ENCODE measurements at places on chromosomes 1 and 21. TPM values are rescaled to one million over a fixed set of nuclear protein-coding genes. Genes with fewer than 3 reads are reported as not detected.

DNA sequence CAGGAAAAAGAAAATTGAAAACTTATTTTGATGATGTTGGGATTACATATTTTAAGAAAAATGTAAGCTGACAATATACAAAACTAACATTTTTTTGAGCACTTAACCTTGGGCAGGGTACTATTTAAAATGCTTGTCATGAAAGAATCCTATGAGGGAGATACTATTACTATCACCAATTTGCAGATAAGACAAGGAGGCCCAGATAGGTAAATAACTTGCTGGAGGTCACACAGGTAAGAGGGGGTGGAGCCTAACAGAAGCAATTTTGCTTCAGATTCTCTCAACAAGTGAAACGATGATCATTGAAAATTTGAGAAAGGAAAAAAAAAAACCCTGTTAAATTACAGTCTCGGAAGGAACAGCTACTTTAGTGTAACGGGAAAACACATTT is 1.2 kb downstream of the GART start:
- no peak for DNase-seq

DNA sequence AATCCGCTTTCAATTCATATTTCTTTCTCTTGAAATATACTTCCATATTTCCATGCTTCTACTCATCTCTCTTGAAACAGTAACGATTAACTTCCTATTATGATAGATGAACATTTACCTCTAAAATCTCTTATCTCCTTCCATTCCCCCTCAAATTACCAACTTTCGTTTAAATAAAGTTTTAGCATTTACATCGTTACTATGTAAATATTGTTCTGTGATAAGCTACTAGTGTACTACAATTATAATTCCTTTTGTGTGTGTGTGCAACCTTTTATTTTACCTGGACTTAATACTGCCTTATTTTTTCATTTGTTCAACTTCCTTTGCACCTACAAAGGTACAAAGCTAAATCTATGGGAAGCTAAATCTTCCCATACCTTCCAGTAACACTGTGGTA is 4.5 kb downstream of the FOXE3 start:
- no peak for DNase-seq

The DDR2 gene
- 0.56 TPM for total RNA-seq

DNA sequence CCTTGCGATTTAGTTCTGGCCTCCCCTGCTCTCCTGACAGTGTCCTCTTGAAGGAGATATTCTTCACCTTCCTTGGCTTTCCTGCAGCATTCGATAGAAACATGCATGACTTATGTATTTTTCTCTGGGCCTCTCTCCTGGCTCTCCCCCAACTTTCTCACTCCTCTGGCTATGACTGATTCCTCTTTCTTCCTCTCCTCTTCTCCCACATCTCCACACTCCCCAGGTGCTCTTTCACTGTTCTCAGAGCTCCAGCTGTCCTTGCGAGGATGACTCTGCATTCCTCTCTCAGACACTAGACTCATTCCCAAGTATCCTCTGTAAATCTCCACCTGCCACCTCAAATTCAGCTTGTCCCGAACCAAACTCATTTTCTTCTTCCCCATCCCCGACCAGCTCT is 18.0 kb downstream of the LRRC42 start:
- peak; percentile 74 for DNase-seq

The RAB25 gene
- 142 TPM for total RNA-seq

The CYP4Z1 gene
- not detected for total RNA-seq

- no peak for DNase-seq
Measured at GRCh38 chr1:209364716-209365115, 218.8 kb upstream of the CAMK1G start.

DNA sequence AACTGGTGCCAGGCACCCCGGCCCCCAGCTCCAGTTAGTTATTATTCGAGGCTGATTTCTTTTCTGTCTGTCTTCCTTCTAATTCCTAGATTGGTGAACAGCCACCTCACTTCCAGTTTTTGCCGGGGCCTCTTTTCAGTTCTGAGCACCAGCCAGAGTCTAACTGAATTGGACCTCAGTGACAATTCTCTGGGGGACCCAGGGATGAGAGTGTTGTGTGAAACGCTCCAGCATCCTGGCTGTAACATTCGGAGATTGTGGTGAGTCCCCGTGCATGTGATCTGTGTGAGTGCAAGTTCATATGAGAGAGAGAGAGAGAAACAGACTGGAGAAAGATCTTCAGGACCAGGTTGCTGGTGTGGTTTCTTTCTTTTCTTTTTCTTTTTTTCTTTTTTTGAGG is 13.5 kb downstream of the NLRP3 start:
- no peak for DNase-seq

The PAX7 gene
- 2.4 TPM for total RNA-seq

The SMPDL3B gene
- total RNA-seq = 13.4 TPM

- no peak for DNase-seq
Measured at GRCh38 chr1:14365301-14365988, 233.0 kb upstream of the KAZN start.

GRCh38 chr1:59972216-59972927 is 45.8 kb upstream of the CYP2J2 start:
- DNase-seq = no peak

The OR13G1 gene
- total RNA-seq = not detected

The KRTAP13-2 gene
- not detected for total RNA-seq

DNA sequence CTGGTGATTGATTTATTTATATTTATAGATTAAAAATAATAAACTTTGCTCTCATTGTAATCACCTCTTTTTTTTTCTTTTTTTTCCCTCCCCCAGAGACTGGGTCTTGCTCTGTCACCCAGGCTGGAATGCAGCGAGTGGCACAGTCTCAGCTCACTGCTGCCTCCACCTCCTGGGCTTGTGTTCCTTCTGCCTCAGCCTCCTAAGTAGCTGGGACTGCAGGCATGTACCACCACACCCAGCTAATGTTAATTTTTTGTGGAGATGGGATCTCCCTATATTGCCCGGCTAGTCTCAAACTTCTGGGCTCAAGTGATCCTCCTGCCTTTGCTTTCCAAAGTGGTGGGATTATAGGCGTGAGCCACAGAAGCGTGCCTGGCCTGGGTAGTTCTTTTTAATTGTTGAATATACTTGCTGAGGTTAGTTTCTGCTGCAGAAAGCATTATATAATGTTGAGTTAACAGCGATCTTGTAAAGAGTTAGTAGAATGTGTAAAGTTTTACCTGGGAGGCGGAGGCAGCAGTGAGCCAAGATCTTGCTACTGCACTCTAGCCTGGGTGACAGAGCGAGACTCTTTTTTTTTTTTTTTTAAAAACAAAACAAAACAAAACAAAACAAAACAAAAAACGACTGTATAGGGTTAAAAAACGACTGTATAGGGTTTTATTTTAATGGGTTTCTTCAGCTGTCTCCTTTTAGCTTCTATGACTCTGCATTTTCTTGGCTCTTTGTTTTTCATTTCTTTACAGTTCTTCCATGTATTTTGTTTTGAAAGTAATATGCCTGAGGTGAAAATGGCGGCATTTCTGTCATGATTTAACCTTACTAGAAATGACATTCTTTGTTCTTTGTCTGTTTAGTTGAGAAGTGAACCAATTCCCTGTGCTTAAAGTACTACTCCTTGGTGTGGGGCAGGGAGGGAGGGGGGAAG is 82.7 kb downstream of the CAMTA1 start:
- DNase-seq = no peak

- no peak for DNase-seq
Measured at GRCh38 chr1:224192082-224192788, 9.2 kb downstream of the DEGS1 start.

The FHAD1 gene
- 3.6 TPM for total RNA-seq

- DNase-seq = peak; percentile 54
Measured at GRCh38 chr1:104132382-104132973, 382.8 kb downstream of the AMY1C start.

GRCh38 chr1:81803431-81804110 is 2.8 kb downstream of the ADGRL2 start:
- peak; percentile 76 for DNase-seq

DNA sequence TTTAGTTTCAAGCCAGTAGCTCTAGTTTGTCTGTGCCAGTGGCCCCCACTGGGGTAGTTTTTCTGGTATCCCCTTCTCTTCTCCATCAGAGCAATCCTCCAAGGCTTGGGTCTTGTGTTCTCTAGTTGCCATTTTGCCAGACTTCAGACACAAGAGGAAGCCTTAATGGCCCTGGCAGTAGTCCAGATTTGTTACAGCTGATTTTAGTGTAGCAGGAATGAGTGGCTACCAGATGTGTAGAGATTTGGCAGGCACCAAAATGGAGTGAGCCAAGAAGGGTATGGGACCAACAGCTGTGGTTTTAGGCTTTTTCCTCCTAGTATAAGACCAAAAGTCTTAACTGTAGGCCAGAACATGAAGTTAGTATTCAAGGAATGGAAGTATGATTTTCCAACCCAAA is 56.8 kb downstream of the ACP6 start:
- DNase-seq = no peak

- no peak for DNase-seq
Measured at GRCh38 chr1:167881069-167881468, 32.9 kb downstream of the ADCY10 start.

DNA sequence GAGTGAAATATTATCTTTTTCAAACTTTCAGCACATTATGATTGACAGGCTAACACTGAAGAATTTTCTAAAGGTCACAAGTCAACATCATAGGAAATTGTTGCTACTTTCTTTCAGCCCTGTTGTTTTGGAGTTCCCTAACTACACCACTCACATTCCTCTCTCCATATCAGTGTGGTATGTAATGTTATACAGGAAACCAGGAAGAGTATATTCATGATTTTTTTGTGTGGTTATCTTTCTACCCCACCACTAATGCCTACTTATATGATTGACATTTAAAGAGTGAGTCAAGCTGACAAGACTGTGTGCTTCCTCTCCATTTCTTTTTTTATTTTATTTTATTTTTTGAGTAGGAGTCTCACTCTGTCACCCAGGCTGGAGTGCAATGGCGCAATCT is 47.8 kb upstream of the PRDM2 start:
- DNase-seq = no peak

DNA sequence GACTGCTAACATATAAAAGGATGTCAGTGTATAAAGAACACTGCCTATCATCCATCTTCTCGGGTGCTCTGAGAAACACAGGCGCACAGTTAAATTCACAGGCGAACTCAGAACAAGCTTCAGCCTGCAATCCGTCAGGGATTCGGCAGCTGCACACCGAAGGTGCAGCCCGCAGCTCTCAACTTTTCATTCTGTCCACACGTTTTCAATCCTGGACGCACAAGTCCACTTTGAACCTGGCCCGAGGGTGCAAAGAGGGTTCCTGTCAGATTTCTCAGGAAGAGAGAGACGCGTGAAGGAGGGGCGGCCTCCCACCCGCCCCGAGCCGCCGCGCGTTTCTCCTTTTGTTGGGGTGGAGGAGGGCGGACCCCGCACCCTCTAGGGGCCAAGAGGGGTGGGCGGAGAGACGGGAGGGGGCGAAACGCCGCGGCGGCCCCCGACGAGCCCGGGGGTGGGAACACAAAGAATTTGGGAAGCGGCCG is 724 bp downstream of the DOCK7 start:
- peak; percentile 79 for DNase-seq

The HS2ST1 gene
- total RNA-seq = 29.8 TPM

- no peak for DNase-seq
Measured at GRCh38 chr1:186736971-186737685, 56.9 kb upstream of the PTGS2 start.

- DNase-seq = no peak
Measured at GRCh38 chr1:17682400-17682799, 72.7 kb upstream of the ACTL8 start.

The ERICH3 gene
- not detected for total RNA-seq

- DNase-seq = no peak
Measured at GRCh38 chr1:153057375-153057774, at the start of gene SPRR2A. SPRR2A (minus strand) TSS chr1:153057512; CDS start chr1:153056735, 777 bp downstream.

- DNase-seq = no peak
Measured at GRCh38 chr1:81142099-81142826, 658.5 kb upstream of the ADGRL2 start.

The ZNF593OS gene
- not detected for total RNA-seq

GRCh38 chr21:25176637-25177412 is 430.5 kb downstream of the MRPL39 start:
- DNase-seq = no peak

DNA sequence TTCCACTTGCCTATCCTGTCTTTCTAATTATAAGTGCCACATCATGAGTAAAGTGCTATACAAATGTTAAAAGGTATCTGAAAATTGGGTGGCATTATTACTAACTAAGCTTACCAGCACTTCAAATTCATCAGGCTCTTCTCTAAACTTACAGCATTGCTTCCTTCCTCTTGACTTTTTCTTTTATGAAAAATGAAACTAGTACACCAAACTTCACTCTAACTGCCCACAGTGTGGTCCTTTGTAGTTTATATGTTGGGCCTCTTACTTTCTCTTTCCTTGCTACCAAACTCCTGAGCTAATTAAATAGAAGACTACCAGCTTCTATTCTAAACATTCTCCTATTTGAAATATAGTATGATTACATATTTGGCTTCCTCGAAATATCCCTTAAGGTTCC is 81.8 kb downstream of the NOTCH2 start:
- DNase-seq = no peak

DNA sequence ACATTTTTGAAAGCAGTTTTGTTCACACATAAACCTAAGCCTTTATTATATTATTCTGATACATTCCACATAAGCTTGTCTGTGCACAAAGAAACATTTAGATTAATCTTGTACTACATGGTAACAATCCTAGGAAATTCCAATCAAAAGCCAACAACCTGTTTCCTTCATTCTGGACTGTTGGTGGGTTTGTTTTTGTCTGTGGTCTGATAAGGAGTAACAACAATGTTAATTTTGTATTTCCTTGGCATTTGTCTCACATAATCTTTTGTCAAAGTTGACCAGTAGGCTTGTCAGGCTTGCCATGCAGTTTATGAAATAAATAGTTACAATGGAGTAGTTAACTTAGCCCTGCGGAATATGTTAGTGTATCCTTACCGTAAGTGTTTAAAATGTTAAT is 183.3 kb downstream of the DHRS3 start:
- DNase-seq = no peak

GRCh38 chr1:147486876-147487656 is 54.2 kb upstream of the BCL9 start:
- no peak for DNase-seq

DNA sequence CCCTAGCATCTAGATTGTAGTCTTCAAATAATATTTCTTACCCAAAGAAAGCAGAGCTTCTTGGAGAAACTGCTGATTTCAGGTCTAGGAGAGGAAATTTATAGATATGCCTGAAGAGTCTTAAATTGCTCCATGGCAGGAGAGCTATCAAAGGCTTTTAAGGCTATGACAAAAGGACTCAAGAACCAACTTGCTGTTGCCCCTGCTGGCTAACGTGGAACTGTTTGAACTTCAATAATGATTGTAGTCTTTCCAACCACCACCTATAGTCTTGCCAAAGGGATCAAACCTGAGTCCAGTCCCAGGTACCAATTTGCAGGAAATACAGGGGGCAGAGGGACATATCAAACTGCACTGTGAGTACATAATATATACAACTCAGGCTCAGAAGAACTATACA is 336.2 kb upstream of the ESRRG start:
- DNase-seq = no peak

The RNF186 gene
- not detected for total RNA-seq

The PSMB4 gene
- 327 TPM for total RNA-seq

- DNase-seq = peak; percentile 67
Measured at GRCh38 chr21:45918835-45919447, 62.6 kb upstream of the COL6A1 start.

The ARHGAP30 gene
- total RNA-seq = 0.07 TPM

The OR2L2 gene
- 0.13 TPM for total RNA-seq

The IRF6 gene
- 13.8 TPM for total RNA-seq

GRCh38 chr1:150973836-150974579 is 627 bp downstream of the CERS2 start:
- DNase-seq = peak; percentile 76
